Stimulated activated CD8-positive, alpha-beta memory T cell treated with anti-CD3 and anti-CD28 coated beads, Interleukin-15, amount 100 ng/mL, for 48 hours (primary cell): ENCODE measurements at places on chromosomes 12 and 14.

DNA sequence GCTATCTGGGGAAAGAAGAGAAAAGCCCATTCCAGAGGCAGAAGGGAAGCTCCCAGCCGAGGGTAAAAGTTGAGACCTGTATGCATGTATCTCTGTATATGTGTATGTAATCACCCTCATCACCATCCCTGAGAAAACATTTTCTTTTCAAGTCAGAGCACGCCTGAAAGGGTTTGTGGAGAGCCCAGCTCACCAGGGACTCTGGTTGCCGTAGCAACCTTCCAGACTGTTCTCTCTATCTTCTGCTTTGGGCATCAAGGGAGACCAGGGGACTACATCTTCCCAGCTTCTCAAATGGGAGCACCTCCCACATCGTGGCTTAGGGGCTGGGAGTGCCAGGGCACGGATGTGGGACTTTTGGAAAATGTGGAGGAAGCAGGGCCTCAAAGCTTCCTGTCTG, 93.5 kb downstream of the GALNT8 start:
- DNase-seq: no peak

GRCh38 chr14:85418721-85419120, 111.2 kb upstream of the FLRT2 start:
- DNase-seq: no peak

DNA sequence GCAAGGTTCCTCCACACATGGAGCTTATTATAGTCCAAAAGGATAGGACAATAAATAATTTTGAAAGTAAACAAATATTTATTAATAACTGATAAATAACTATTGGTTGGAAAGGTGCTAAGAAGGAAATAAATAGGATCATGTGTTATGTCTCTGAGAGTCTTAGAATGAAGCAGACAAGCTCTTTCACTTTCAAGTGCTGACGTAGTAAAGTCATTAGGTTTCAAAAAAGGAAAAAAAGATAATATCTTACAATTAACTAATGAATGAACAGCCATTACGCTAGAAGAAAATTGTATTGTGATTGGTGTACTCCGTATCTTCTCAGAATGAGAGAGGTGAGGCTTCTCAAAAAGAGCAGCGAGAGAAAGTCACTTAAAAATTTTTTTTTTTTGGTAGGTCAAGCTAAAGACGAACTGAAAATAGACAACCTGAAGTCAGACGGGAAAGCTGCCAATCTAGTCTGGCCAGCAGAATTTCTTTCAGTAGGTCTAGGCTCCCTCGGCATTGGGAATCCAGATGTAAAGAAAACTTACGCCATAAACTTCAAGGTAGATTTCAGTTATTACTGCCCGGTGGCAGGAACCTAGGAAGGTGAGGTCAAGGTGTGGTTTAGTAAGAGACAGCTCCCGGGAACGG, 583 bp upstream of the LEMD3 start:
- no peak for DNase-seq

DNA sequence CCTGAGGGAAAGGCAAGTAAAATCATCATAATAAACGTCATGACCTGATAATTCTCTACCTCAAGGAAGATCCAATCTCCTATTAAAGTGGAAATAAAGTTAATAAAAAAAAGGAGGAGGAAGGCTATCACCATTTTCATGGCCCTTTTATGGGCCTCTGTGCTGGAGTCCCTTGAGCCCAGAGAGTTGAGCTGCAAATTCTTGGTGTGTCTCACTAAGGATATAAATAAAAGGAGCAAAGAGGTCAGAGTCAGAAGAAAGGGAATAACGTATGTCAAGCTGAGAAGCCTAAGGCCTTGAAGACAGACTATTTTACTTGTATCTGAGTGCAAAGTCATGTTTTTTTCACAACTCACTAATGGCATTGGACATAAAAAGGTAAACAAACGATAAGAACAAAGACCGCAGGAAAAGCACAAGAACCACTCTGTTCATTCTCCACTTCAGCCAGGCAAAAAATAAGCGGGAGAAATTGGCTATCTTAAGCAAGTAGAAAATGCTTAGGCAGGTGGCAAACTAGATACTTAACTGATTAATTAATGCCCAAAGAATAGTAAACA, 12.0 kb upstream of the SMIM10L1 start:
- DNase-seq: no peak

DNA sequence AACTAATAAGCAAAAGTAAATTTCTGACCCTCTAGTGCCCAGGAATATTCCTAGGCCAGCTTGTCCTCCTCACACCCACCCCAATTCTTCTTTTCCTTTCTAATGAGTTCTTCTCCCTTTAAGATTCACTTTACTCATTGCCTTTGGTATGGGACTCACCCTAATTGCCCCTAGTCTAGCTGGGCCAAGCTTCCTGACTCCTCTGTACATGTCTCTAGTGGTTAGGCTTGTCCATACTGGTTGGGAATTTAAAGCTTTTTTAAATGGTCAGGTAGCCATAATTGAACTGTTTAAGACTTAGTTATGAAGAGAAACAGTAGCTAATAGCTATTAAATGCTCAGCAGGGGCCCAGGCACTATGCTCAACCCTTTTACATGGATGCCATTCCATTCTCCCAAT, 248.2 kb downstream of the C12orf42 start:
- no peak for DNase-seq

DNA sequence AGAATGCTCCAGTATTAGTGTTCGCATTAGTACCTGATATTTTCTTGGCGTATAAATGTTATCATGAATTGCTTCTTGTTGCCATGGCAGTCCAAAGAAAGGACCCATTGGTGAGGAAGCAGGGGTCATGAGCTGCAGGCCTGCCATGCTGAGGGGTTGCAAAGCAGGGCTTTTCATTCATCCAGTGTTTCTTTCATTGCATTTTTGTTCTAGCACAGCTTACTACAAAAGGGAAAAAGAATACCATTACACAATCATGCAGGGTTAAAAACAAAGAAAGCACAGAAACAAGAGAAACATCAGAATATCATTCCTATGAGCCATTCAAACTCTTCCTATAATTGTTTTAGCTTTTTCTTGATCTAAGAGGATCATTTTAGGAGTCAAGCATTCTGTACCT, 24.0 kb downstream of the DICER1 start:
- DNase-seq: no peak

GRCh38 chr12:85996280-85996679, 122.2 kb downstream of the NTS start:
- no peak for DNase-seq

DNA sequence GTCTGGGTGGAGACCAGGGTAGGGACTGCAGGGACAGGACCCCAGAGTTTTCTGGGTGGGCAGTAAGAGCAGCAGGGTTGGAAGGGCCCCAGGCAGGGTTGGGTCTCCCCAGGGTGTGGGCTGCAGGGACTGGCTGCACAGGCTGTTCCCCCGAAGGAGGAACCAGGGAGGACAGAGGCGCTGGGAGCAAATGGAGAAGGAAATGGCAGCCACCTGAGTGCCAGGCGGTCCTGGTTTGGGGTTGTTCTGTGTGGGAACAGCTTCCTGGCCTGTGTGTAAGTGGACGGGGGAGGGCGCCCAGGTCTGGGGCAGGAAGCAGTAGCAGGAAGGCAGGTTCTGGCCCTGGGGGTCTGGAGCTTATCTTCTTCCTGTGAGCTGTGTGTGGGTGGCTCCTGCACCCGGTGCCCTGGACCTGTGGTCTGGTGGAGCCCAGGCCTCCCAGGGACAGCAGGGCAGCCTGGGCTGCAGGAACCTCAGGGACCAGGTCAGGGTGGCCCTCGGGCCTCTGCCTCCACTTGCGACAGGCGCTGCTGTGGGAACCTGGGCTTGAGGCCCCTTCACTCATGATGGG, 372.8 kb downstream of the TMEM121 start:
- DNase-seq: no peak

DNA sequence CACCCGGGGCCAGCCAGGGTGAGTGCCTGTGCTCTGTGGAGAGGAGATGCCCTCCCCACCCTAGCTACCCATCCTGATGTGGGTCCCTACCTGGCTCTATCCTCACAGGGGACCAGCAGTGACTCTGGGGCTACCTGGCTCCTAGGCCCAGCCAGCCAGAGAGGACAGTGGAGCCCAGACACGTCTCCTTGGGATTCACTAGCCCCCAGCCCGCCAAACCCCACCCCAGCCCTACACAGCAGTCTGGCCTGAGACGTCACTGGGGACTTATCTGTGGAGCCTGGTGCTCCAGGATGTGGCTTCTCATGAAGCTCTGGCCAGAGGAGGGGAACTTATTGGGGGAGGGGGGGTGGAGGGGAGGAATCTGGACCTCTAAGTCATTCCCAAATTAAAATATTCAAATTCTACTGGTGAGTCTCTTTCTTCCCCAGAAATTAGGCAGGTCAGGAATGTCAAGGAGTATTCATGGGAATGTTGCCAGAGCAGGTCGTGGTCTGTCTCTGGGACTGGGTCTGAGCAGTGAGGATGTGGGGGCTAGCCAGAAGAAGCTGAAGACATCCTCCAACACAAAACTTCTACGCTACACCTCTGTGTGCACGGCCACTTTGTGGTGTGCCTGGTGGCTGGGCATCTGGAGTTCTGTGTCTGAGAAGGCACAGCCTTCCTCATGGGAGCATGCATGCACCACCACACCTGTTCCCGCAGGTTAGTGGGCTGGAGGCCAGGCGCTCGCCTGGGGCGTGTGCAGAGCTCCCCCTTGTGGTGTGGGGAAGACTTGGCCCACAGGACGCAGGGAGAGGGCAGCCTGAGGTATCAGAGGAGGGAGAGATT, 2.7 kb downstream of the CMTM5 start:
- DNase-seq: peak; percentile 11

DNA sequence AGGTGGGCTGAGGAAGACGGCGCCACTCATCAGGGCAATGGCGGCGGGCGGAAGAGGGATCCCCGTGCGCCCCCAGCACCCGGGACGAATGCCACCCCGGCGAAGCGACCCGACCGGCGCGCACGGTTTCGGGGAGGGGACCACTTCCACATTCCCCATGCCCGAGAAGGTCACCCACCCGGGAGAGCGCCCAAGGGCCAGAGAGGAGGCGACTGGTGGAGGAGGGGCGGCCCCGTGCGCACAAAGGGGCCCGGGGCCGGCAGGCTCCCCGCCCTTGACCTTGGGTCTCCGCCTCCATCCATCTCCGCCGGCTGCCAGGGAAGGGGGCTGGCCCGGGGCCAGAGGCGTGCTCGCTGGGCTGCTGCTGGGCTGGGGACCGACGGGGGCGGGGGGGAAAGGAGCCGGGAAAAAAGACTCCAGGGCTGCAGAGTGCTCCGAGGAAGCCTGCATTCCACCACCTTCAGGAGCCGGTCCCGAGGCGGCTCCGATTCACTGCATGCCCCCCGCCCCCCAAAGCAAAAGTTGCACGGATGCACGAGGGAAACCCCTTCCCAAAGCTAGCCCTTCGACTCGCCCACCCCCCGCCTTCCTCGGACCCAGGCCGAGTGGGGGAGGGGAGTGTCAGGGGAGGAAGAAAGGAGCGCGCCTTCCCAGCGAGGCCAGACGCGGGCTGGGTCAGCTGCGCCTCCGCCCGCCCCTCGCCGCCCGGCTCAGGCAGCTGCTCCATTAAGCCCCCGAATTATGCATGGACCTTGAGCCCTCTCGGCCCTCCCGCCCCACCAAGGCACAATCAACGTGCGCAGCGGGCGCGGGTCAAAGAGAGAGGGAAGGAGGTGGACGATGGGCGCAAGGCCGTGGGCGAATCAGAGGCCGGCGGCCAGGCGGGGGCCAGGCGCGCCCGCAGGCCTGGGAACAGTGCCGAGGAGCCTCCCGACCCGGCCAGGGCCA, 26.2 kb downstream of the BCL11B start:
- no peak for DNase-seq

- DNase-seq: no peak
These were observed 69.0 kb downstream of the MVK start for GRCh38 chr12:109642506-109643132.

GRCh38 chr14:56119201-56119981, 1.2 kb downstream of the PELI2 start:
- DNase-seq: peak; percentile 3

- DNase-seq: no peak
These were observed 34.0 kb downstream of the NCOR2 start for GRCh38 chr12:124533456-124533855.

- no peak for DNase-seq
These were observed 28.4 kb upstream of the FOXN3 start for GRCh38 chr14:89445273-89445973.

GRCh38 chr14:50666772-50667683, 1.1 kb downstream of the SAV1 start:
- no peak for DNase-seq

DNA sequence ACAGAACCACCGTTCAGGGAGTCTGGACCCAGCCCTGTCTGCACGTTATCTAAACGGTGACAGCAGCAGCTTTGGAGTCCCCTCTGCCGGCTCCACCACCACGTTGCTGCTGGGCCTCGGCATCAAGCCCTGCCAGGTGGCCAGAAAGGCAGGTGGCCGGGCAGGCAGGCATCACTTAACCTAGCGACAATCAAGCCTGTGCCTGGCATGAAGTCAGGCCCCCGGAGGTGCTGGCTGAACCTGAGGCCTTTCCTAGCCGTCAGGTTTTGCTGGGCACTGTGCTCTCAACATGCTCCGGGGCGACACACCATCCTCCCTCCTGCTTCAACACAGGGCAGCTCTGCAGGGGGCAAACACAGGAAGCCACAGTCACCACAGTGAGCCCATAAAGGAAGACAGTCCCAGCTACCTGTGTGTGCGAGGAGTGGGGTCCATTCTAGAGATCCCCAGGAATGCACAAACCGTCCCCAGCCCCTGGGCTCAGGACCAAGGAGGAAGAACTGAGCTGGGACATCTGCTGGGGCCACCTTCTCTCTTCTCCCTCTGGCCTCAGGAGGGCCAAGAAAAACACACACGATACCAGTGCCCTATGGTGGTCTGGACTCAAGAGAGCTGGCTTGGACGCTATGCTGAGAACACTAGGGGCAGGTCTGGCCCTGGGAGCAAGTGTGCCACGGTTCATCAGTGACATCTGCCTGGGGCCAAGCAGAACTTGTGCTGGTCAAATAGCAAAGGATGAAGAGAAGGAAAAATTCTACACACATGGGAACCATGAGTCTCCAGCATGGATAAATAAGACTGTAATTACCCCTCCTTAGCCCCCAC, 44.7 kb downstream of the CCDC88C start:
- DNase-seq: no peak

DNA sequence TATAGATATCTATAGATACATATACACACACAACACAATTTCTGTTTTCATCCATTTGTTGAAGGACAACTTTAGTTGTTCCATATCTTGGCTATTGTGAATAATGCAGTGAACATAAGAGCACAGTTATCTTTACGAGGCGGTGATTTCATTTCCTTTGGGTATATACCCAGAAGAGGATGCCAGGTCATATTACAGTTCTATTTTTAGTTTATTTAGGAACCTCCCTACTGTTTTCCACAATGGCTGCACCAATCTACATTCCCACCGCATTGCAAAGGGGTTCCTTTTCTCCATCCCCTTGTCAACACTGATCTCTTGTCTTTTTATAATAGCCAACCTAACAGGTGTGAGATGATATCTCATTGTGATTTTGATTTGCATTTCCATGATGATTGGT, 143.4 kb upstream of the ARHGAP5 start:
- DNase-seq: no peak

- DNase-seq: no peak
These were observed 1.6 kb downstream of the LTA4H start for GRCh38 chr12:96033549-96034389.
